Anterior cingulate cortex (tissue), 58 donors: ENCODE measurements at places on chromosomes 5 and 9.

DNA sequence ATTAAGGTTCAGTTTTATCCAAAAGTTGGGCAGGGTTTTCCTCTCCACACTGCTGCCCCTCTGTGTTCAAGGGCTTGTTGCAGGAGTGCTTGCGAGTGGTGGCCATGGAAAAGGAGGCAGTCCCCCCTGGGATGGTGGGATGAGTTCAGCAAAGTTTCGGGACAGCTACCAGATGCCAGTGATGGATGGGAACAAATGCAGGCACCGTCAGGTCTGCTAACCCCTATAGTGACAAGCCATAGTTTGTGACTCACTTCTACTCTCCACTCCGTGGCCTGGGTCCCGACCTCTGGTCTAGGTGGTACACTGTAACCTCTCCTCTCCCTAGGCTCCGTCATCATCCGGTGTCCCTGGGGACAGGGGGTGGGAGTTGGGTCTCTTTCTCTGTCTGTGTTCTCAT is 3.8 kb upstream of the RNF14 start:
- DNase-seq, result no peak

DNA sequence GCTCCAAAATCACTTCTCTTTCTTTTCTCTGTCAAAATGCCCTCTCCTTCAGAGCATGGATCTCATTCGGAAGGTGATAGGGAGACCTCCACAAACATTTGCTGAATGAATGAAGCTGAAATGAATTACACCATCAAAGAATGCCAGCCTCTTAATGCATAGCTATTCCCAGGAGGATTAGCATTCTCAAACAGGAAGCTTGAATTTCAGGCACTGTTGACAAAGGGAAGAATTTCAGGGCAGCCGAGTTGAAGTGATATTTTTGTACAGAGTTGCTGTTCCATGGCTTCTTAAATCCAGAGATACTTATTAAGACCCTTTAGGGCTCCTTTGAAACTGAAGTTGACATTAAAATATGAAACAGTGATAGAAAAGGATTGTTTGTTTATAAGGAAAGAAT is 18.8 kb downstream of the HBEGF start:
- no peak for DNase-seq

DNA sequence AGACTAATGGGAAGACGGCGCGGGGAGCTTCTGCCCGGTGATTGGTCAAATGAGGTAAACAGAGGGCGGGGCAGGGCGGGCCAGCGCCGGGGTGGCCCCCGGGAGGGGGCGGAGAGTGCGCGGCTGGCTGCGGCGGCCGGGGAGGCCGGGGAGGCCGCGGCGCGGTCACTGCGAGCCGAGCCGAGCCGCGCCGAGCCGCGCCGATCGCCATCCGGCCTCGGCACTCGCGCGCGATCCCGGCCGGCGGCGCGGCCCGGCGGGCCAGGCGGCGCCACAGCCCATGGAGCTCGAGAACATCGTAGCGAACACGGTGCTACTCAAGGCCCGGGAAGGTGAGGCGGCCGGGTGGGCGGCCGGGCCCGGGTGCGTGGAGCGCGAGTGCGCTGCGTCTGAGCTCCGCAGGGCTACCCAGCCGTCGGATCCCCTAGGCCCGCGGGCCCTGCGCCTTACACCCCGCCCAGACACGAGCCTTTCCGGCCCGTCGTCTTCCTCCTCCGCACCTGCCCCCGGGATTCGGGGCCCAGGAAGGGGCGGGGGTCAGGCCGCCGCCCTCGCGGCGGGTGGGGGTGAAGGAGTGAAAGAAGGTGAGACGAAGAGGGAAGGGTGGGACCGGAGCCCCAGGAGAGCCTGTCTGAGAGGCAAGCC is at the start of gene GRK6:
Gene GRK6 (plus strand): TSS at position 111 of the 645 bp plus-strand sequence. CDS start 170 bp downstream, at position 281.
- DNase-seq, result no peak

- DNase-seq, result no peak
These were observed 655.3 kb downstream of the LRRC70 start for GRCh38 chr5:63233911-63234310.

DNA sequence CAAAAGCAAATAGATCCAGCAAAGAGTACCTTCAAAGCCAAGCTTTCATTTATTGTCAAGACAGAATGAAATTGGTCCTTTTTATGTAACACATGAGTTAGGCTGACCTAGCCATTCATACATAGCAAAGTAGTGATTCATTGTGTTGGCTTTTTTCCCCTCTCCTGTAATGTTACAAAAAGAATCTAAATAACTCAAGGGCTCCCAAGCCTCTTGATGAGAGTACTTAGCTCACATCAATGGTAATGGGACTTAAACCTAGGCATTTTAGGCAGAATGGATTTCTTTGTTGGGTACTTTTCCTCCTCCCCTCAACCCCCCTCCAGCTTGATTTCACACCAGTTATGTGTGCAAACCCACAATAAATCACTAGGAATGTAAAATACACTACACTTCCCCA is 123.7 kb downstream of the EBF1 start:
- DNase-seq, result no peak

DNA sequence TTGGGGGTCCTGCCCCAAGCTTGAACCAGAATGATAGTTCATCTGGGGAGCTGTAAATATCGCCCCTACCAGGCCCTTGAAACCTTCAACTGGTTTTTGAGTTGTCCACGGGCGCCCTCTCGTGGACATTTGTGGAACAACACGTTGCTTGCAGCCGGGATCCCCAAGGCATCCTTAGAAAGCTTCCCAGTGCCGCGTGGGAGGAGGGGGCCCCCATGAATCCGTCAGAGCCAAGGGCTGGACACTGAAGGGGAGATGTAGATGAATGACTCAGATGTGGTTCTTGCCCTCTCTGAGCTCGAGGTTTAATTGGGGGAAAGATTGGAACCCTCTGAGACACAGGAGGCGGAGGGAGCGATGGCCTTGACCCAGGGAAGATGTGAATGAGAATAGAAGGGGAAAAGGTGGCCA is 31.8 kb upstream of the ORM1 start:
- peak; percentile 31 for DNase-seq

DNA sequence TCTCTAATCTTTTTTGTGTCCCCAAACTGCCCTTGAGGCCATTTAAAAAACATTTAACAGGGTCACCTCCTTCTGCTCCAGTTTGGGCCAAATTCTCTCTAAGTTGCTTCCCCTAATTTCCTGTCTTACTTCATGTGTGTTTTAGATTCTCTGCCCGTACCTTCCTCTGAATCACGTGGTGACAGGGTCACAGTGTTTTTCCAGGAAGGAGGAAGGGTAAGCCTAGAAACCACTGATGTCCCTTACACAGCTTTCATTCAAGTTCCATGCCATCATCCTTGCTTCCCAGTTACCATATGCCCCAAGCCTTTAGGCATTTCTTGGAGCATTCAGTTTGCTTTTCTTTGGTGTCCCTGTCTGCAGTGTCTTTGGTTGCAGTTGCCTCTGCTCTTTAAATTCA is 42.4 kb upstream of the MACIR start:
- DNase-seq, result no peak

GRCh38 chr5:144421411-144421810 is 250.7 kb downstream of the KCTD16 start:
- DNase-seq, result no peak
